NCI-H1105 treated with DMSO at 0.1 percent for 48 hours (cell line): ENCODE measurements at places on chromosomes 7 and 10.

- DNase-seq, result no peak
These were observed 15.7 kb downstream of the PRKCQ start for GRCh38 chr10:6564367-6564766.

DNA sequence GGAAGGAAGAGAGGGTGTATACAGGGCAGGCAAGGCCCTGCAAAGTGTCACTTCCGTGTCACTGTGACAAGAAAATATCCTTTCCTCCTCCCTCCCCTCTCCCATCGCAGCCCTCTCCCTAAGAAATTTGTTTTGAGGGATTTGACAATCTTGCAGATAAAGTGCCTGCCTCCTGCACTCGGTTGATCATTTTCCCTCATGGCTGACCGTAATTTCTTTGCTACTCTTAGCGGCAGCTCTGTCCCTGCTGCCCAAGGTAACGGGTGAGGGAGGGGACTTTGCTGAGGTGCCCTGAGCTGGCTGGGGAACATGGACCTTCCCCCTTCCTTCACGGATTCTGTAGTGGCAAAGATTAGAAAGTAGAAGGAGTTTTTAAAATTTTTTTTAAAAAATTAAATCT is 179.1 kb downstream of the TCF7L2 start:
- DNase-seq, result no peak

- DNase-seq, result no peak
These were observed 46.9 kb downstream of the UNC5B start for GRCh38 chr10:71259282-71259681.

- no peak for DNase-seq
These were observed 110.4 kb downstream of the AHR start for GRCh38 chr7:17408904-17409290.

DNA sequence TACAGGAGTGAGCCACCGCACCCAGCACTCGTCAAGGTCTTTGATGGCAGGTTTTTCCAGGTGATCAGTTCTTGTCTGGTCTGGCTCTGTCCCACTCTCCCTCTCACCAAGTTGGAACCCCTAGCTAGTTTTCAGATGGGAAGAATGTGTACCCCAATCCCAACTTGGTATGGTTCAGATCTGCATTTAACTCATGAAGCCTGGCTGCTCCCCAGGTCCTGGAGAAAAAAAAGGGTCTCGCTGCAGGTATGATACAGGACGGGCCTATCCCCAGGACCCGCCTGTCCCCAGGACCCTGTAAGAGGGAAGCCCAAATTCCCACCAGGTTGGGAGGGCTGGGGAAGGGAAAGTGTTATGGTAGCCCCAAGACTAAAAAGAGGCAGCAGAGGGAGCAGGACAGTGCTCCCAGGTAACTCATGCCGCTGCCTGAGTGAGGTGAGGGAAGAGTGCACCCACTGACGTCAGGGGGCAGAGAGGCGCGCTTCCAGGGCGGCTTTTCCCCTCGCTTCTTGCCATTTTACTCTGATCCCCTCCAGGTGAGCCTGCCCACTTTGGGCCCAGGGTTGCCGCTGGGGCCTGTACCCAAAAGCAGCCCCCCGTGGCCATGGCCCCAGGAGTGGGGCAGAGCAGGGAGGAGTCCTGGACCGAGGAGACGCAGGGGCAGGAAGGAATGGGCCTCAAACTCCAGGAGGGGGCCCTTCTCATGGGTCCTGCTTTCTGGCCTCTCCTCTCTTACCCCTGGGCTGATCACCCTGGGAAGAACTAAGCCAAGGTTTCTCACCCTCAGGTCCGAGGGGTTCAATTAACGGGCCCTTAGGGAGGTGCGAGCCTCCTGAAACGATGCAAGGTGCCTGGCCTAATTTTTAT is 36.4 kb upstream of the SRRM3 start:
- DNase-seq, result no peak

DNA sequence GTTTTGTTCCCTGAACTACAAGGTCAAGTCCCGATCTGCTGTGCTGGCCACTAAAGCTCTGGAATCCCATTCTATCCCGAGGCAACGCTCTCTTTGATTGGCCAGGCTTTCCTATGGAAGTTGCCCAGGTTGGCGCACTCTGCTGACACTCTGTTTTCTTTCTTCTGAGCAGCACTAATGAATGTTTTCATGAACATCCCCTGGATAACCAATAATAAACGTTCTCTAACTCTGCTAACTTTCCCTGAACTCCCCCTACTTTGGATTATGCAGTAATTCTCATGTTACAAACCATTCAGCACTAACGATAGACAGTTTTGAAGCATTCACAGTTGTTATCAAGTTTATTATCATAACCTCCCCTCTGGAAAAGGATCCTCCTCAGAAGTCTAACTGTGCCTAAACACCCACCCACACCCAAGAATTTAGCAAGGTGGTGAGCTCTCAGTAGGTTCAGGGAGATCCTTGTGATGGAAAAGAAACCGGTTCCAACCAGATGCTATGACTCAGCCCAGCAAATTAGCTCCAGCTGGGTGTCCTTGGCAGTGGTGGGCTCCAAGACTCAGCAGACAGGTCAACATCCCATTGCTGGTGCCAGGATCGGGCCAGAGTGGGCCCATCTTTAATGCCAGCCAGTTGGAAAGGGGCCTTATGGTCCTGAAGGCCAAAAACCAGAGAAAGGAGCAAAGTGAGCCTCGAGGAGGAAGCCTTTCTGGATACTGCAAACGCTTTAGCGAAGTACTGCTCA is 68.4 kb downstream of the CREB3L2 start:
- DNase-seq, result no peak

DNA sequence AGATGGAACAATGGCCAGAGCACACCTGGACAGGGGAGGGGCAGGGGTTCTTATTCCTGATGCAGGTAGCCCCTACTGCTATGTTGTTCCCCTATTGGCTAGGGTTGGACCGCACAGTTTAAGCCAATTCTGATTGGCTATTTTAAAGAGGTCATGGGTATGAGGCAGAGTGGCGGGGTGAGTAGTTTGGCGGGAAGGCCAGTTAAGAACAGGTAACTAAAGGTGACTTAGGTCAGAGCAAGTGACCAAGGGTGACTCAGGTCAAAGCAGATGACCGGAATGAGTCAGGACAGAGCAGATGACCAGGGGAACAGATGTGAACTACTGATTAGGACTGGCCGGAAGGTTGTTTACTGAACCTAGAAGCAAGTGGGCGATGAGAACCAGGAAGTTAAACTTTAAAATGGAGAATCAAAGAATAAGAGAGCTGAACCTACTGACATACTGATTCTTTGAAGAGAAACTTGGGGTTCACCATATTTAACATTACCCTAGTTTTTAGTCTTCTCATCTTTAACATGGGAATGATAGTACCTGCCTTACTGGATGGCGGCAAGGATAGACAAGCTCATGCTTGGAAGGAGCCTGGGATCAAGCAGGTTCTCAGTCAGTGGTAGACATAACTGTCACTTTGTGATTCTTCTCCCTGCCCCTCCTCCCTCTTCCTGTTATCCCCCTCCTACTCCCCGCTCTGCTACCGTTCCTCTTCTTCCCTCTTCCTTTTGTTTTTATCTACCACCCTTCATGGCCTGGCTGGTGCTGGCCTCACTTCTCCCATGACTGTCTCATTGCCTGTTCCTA is 55.0 kb downstream of the CCNY start:
- no peak for DNase-seq

- no peak for DNase-seq
These were observed 2.8 kb downstream of the FOXK1 start for GRCh38 chr7:4684846-4685245.

DNA sequence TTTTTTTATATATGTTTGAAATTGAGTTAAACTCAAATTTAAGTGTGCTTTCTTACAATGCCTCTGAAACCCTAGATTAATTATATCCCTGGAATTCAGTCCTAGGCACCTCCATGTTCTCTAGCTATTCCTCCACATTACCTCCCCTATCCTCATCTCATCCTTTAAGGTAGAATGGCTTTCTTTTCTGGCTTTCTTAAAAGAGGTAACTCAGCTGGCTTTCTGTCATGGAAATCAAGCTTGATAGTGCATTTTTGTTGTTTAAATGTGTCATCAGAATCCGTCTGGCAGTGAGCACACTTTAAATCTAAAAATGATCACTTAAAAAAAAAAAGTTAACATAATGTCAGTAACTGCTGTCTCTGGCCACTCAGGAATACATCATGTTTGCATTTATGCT is 42.2 kb downstream of the AHR start:
- no peak for DNase-seq

DNA sequence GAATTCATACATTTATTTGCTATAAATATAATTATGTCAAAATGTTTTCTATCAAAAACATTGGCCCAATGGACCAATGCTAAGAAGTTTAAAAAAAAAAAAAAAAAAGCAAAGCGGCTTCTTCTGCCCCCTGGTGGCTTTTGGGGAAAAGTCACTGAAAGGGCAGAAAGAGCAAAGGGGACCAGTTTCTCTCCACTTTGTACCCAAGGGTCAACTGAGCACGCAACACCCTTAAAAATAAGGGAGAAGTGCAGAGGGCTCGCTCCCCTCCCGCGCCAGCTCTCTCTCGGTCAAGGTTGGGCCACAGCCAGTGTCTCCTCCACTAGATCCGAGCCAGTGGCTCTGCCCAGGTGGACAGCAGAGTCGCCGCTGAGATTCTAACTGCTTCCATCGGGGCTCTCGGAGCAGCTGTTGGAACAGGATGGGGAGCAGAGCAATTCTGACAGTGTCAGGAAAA is 136.4 kb upstream of the FGFR2 start:
- DNase-seq, result no peak

GRCh38 chr10:45439873-45440272 is 65.9 kb downstream of the ALOX5 start:
- DNase-seq, result no peak

DNA sequence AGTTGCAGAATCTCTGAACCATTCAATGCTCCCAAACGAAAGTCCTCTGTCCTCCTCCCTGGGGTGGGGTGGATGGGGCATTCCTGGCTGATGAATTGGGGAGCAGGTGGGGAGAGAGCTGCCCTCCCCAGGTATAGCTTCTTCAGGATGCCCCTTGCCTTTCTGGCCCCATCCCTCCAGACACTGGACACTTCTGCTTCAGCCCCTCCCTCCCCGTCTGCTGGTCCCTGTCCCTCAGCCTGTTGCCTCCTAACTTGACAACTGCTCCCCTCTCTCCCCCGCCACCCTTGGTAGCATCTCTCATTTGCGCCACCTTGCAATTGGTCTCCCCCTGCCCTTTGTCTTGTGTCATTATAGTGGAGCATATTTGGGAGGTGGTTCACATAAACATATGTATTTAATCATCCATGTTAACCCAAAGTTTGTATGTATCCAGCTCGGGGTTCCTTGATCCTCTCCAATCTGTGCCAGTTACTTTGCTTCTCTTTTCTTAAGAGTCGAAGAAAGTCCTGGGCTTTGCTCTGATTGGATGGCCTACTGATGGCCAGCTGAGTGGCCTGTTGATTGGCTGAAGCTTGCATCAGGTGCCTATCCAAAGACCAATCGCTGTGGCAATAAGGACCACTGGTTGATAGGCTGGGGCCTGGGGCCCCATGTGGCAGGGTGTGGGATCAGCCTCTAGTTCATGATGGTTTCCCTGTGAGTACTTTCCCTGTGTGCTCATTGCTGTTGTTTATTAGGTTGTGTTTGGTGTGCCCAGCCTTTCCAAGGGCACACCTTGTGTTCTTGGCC is 4.0 kb upstream of the GCK start:
- no peak for DNase-seq

- DNase-seq, result no peak
These were observed 40.3 kb downstream of the PRF1 start for GRCh38 chr10:70562036-70562755.
